ENCODE measurements at places on chromosomes 3 and 15.

- no peak for DNase-seq
These were observed 339.7 kb upstream of the EPHA3 start for GRCh38 chr3:88767746-88768145.

DNA sequence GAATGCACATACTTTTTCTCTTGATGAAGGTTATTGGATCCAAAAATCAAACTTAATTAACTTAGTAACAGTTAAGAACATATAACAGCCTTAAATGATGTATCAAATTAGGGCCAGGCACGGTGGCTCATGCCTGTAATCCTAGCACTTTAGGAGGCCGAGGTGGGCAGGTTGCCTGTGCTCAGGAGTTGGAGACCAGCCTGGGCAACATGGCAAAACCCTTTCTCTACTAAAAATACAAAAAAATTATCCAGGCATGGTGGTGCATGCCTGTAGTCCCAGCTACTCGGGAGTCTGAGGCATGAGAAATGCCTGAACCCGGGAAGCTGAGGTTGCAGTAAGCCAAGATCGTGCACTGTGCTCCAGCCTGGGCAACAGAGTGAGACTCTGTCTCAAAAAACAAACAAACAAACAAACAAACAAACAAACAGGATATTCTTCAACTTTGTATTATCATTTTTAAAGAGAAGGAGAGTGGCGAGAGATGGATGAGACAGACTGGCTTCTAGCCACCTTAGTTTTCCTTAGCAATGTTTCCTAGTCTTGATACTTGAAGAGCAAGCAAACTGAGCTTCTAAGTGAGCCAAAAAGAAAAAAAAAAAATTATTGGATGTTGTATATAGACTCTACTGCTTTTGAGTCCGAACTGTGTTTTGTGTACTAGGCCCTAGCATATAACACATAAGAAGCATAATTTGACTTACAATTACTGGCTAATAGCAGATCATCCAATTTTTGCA is 13.8 kb downstream of the SPRED1 start:
- no peak for DNase-seq

GRCh38 chr15:51285399-51285798 is 53.0 kb downstream of the CYP19A1 start:
- DNase-seq = no peak

GRCh38 chr3:150469031-150469930 is 61.2 kb downstream of the TSC22D2 start:
- no peak for DNase-seq

- DNase-seq = no peak
These were observed 154.6 kb upstream of the TLE3 start for GRCh38 chr15:70252056-70252950.

GRCh38 chr15:28919201-28919635 is 33.4 kb downstream of the APBA2 start:
- no peak for DNase-seq

GRCh38 chr3:153688301-153689120 is 432.7 kb upstream of the ARHGEF26 start:
- DNase-seq = no peak

- DNase-seq = no peak
These were observed 1.7 kb downstream of the NMNAT3 start for GRCh38 chr3:139676108-139676507.

GRCh38 chr3:107740992-107741896 is 218.5 kb downstream of the BBX start:
- DNase-seq = no peak

GRCh38 chr15:91264651-91265351 is 164.7 kb downstream of the SV2B start:
- no peak for DNase-seq

DNA sequence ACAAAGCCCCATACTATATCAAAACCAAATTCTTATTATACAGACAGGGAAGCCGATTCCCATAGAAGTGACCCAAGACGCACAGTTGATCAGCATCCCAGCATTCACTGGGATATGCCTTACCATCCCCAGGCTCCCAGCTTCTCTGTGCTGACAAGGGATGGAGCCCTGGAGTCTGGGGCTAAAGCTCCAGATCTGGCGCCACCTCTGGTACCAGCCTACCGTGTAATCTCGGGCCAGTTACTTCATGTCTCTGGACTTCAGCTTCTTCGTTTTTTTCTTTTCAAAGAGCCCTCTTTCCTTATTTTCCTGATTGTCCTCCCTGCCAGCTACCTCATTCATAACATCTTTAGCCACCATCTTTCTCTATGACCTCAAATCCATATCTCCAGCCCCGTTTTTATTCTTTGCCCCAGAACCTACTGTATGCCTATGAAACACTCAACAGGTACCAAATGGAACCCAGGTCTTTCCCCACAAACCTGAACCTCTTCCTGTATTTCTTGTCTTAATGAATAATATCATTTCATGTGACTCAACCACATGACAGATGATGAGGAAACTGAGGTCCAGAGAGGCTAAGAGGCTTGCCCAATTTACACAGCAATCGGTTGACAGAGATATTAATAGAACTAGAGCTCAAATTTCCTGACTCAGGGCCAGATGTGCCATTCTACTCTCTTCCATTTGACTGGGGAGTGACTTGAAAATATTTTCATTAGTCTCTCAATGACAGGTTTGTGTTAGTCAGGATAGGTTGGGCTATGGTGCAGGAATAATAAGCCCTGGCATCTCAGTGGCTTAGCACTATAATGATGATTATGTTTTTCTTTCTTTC is 85.4 kb upstream of the TLE3 start:
- no peak for DNase-seq

- no peak for DNase-seq
These were observed 774.7 kb upstream of the ROBO1 start for GRCh38 chr3:80542456-80542855.

- DNase-seq = no peak
These were observed 90.1 kb downstream of the B3GALNT1 start for GRCh38 chr3:161014843-161015749.

DNA sequence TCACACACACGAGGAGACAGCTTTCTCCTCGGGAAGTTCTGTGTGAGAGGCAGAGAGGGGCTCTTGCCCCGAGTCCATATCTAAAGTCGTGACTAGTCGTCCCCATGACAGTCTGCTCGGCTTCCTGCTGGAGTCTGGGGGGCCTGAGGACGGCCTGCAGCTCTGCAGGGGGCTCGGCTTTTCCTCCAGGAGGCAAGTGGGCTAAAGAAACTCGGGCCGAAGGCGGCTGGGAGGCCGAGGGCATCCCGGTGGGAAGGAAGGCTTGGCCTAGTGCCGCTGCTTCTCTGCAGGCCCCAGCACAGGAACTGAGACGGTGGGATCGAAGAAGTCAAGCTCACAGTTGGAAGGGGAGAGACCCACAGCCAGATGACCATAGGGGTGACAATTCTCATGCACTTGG is 25.4 kb upstream of the PIGZ start:
- no peak for DNase-seq

DNA sequence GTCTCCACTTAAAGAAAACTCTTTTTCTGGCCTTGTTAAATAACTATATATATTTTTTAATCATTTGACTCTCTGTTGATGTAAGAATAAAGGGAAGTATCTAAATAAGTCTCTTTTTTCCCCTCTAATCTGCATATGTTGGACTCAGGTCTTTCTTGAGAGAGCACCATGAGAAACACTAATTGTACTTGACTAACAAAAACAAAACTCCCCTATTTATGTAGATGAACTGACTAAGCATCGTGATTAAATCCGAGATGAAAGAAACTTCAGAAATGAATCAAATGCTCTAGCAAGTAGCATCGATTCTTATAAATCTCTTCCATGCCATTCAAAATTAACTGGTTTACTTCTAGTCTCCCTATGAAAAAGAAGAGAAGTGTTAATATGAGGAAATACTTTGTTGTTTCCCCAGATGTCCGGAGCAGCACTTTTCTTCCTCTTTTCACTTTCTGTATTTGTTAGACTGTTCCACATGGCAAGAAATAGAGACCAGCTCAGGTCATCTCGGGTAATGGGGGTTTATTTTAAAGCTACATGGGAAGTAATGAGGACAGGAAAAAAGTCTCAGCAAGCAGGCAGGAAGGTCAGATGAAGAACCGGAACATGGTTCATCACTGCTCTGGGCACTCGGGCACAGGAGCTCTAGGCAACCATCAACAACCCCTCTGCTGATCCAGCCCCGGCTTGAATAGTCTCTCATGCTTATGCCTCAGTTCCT is 288.3 kb downstream of the CNTN6 start:
- DNase-seq = no peak

DNA sequence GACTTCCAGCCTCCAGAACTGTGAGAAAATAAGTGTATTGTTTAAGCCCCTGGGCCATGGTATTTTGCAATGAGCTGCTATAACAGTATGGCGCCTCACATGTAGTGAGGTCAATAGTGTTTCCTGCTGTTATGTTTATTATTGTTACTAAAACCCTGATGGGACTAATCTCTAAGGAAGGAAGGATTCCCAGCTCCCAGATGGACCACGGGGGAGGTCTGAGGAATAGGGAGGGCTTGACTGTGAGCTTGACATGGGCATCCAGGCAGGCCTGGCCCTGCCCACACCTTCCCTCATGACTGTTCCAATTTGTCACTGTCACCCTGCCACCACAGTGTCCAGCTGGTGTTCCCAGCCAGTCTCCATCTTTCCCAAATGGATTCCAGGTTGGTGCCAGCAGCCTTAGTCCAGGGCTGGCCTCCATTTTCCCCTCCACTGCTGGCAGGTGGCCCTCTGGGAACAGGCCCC is 14.5 kb upstream of the SLC41A3 start:
- DNase-seq = no peak

DNA sequence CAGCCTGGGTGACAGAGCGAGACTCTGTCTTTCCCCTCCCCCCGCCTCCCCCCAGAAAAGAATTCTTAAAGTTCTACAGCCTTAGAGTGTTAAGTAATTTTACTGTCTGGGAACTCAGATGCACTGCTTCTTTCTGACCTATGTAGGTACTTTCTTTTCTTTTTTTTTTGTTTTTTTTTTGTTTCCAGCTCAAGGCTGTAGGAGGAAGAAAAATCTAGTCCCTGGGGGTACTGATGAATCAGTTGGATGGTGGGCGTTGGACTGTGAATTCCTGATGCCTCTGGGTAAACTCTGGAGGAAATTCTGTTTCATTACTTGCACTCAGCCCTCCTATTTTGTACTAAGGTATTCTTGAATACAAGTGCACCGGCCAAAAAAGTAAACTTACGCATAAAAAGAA is 10.8 kb downstream of the GHRL start:
- no peak for DNase-seq

- DNase-seq = no peak
These were observed 3.1 kb downstream of the CPLX3 start for GRCh38 chr15:74829486-74829885.

GRCh38 chr3:36786921-36787890 is 22.9 kb upstream of the DCLK3 start:
- no peak for DNase-seq

DNA sequence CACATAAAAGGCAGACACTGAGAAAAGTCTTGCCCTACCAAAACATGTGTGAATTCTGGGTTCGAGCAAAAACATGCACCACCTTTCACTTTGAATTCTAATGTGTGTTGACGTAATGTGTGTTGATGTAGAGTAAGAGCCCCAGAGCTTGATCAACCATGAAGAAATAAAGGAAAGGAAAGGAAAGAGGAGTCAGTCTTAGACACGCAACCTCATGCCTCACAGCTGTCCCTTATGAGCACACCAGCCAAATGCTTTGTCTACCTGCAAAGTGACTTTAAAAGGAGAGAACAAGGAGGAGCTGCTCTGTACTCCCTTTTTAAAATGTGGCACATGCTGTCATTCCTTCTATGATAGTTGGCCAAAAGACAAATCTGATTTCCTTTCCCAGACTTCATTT is 80.8 kb downstream of the RFTN1 start:
- DNase-seq = no peak
